Myometrial cell (primary cell): ENCODE measurements at places on chromosomes 6 and 20. TPM values are rescaled to one million over a fixed set of nuclear protein-coding genes. Genes with fewer than 3 reads are reported as not detected.

TPX2 gene
- 88.2 and 108 TPM in 2 replicates for total RNA-seq

CDH26 gene
- total RNA-seq = under 0.01 TPM in 1 of 2 replicates, not detected in the other

FAM83C gene
- total RNA-seq = not detected in 2 replicates

CLIC1 gene
- total RNA-seq = 1,096 and 1,127 TPM in 2 replicates

GNAS-AS1 gene
- 0.53 TPM in 1 of 2 replicates, not detected in the other for total RNA-seq
